ENCODE measurements at places on chromosomes 12 and 14.
A peak's percentile ranks its signal among the peaks of the same experiment; 100 is the strongest.

- DNase-seq: no peak
These were observed 134.6 kb downstream of the RBM19 start for GRCh38 chr12:113831476-113831875.

- DNase-seq: no peak
These were observed 7.5 kb downstream of the CAMKK2 start for GRCh38 chr12:121288986-121289385.

DNA sequence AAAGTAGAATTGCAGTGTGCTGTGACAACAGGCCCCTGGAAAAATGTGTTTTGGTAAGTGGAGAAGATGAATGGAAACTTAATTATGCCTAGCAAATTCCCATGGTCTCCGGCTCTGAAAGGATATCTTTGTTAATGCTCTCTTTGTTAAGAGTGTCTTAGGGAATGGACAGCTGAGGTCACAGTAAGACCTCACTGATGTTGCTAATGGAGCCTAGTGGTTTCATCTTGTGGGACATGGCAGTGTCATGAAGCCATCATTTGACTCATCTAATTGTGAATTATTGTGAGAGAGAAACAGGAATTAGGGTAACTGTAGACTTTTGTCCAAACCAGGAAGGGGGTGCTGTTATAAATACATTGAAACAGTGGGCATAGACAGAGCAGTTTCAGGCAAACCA is 330.3 kb downstream of the TMTC2 start:
- DNase-seq: no peak

DNA sequence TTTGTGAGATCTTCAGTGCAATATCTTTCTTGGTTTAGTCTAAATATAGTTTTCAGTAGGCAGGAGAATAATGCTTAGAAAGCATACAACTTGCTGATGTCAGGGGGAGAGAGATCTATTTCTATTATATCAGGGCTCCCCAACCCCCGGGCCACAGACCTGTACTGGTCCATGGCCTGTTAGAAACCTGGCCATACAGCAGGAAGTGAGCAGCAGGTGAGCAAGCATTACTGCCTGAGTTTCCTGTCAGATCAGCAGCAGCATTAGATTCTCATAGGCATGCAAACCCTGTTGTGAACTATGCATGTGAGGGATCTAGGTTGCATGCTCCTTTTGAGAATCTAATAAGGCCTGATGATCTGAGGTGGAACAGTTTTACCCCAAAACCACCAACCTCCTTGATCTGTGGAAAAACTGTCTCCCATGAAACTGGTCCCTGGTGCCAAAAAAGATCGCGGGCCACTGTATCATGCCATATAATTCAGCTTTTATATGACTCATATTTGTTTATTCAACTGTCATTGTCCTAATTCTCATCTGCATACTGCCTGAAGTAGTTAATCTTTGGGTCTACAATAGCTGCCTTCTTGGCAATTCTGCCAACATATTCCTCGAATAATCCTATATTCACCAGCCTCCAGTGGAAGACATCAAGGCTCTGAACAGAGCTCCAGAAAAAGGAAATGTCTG is 163.6 kb upstream of the DYRK2 start:
- no peak for DNase-seq

- DNase-seq: no peak
These were observed 76.3 kb downstream of the ESR2 start for GRCh38 chr14:64217834-64218233.

DNA sequence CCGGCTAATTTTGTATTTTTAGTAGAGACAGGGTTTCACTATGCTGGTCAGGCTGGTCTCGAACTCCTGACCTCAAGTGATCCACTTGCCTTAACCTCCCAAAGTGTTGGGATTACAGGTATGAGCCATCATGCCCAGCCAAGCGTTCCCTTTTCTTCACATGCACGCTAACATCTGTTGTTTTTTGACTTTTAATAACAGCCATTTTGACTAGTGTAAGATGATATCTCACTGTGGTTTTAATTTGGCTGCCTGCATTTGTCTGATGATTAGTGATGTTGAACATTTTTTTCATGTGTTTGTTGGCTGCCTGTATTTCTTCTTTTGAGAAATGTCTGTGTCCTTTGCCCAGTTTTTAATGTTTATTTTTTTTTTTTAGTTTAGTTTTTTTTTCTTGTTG is 10.2 kb upstream of the YARS2 start:
- DNase-seq: no peak

GRCh38 chr12:114670291-114670980 is 13.5 kb downstream of the TBX3 start:
- no peak for DNase-seq

DNA sequence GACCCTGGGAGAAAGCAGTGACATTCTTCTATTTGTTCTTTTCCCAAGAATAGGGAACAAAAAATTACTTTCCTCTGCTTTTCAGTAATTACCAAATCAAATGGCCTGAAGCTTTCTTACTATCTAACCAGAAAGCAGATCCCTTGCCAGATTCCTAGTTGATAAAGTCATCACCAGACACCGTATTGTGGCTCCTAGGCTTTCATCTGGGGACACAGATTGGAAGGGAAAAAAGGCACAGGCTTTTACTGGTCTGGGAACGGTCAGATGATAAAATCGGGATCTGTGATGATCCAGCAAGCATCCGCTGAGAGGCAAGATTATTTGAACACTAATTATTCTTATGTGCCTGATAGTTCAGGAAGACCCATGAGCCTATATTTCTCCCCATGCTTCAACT is 79.1 kb upstream of the BCL2L14 start:
- DNase-seq: no peak

DNA sequence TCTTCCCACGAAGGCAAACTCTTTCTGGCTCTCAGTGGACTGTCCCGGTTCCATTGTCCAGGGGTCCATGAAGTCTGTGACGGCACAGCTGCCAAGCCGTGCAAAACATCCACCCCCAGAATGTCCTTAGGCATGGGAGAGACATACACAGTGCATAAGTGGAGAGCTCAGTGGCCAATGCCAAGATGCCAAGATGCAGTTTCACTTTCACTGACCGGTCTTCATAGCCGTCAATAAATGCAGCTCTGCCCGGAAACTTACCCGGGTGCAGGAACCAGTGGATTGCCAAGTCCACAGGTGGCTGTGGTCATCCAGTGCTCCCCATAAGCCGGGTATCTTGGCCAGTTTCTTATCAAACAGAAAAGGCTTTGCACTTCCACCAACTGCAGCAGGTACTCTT is 162.3 kb downstream of the PTCSC3 start:
- no peak for DNase-seq

GRCh38 chr12:6996040-6996441 is 22.2 kb downstream of the LPCAT3 start:
- DNase-seq: no peak

DNA sequence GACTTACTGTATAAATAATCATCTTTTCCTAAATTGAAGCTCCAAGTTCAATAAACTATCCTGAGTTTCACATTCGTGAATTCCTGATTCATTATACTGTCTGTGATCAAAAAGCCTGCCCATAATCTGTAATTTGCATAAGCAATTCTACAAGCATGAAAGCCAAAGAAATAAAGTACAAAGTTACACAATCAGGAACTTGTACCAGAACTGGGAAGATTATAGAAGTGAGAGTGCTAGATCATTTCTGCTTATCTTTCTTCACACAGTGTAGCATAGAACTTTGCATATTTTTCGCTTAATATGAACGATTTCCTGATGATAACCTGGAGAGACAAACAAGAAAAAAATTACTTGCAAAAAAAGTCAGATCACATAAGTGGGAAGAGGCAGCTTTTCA is 308.2 kb downstream of the C12orf50 start:
- no peak for DNase-seq

- peak; percentile 61 for DNase-seq
These were observed 13.9 kb downstream of the ZDHHC17 start for GRCh38 chr12:76777765-76778216.

- DNase-seq: no peak
These were observed 30.7 kb downstream of the FOXN3 start for GRCh38 chr14:89386212-89386886.

DNA sequence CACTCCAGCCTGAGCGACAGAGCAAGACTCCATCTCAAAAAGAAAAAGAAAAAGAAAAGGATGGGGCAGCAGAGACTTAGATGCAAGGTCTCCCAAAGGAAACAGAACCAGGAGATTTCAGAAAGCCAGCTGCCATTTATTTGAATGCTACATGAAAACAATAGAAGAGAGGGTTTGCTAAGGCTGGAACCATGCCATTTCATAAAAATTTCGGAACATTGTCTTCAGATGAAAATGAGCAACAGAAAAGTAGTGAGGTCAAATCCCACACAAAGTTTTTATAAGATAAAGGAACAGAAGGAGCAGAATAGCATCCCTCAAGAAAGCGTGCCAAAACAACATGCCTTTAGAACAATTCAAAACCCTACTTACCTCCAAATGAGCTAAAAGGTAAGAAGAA is 175.3 kb downstream of the ETV6 start:
- no peak for DNase-seq

DNA sequence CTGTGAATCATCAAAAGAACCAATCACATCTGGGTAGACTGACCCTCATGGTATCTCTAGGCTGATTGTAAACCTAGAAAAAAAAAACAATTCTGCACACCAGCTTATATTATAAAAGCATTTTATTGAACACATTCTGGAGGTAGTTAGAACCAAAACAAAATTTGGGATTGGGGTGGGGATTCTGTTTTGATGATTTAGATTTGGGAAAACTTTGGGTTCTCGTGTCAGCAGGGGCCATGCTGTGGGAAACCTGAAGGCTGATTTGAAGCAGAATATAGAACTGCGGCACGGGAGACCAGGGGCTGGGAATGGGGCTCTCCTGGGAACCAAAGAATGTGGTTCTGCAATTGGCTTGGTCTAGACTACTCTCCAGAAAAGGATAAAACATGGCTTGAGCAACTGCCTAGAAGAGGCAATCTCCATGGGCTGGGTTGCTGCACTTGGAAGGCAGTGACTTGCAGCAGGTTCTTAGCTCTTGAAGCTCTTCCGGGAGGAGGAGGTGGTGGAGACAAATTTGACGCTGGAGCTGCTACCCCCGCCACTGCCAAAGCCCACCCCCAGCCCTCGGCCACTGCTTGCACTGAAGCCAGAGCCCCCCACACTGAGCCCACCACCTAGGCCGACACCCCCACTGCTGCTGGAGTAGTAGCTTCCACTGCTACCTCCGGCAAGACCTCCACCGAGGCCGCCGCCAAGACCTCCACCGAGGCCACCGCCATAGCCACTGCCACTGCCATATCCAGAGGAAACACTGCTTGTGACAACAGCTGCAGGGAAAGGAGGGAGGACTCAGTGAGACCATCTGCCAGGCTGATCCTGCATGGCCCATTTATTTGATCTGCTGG is 5.5 kb downstream of the KRT5 start:
- DNase-seq: no peak

DNA sequence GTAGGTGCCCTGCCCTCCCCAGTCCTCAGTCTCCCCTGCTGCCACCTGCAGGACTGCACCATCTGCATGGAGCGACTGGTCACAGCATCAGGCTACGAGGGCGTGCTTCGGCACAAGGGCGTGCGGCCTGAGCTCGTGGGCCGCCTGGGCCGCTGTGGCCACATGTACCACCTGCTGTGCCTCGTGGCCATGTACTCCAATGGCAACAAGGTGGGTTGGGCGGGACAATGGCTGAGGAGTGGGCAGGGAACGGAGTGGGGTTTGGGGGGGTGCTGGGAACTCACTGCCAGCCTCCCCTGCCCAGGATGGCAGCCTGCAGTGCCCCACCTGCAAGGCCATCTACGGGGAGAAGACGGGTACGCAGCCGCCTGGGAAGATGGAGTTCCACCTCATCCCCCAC is 38.2 kb downstream of the DTX1 start:
- no peak for DNase-seq

- DNase-seq: no peak
These were observed 61.3 kb upstream of the DICER1 start for GRCh38 chr14:95218472-95219193.

- DNase-seq: no peak
These were observed 23.5 kb downstream of the GPHB5 start for GRCh38 chr14:63295231-63295685.

DNA sequence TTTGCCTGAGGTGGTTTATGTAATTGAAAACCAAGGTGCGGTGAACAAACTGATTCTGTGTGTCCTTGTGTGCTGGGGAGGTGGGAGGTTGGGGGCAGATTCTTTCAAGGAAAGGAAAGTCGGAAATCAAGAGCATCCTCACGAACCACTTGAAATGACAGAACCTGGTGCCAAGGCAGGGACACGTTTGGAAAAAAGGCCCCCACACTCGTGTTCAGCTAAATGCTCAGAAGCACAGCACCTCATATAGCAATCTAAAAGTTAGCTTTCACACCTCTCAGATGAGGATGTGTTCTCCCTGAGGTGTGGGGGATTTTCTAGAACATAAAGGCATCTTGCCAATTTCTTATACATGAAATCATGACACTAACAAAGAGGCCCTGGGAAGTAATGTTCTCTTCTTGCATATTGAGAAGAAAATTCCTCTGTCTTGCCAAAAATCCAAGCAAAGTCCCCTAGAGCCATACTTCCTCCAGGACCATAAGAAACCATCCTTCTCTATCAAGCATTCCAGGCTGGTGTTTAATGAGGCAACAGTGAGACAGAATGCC is 119.6 kb downstream of the PLXNC1 start:
- DNase-seq: no peak

DNA sequence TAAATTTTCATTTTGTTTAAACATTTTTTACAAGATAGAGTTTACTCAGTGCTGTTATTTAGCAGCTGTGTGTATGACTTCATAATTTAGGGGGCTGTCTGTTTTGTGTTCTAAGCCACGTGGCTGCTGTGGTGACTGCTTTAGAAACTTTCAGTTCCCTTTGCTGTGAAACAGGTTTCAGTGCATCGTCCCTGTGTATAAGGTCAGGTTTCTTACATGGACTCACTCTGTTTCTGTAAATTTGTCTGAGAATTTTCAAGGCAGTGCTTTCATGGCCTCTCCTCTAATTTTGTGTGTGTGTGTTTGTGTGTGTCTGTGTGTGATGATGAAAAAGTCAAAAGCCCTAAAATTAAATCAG is 32.4 kb downstream of the BICD1 start:
- peak; percentile 97 for DNase-seq

DNA sequence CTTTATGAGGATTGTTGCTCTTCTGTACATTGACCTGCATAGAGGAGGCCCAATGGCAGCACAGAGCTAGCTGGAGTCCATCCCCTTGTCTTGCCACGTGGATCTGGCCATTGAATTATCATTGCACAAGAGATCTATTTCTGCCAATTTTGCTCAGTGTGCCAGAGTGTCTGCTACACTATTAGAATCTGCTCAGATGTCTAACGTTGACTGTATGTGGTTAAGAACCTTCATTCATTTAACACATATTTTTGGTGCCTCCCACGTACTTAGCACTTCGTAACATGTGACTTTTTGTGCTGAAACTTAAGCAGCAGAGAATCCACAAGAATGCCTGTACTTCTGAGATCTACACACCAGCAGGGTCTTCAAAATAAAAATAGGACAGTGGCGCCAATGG is 166.0 kb upstream of the VASH1 start:
- DNase-seq: no peak

GRCh38 chr14:20606190-20606901 is 15.2 kb upstream of the RNASE12 start:
- no peak for DNase-seq

GRCh38 chr12:119378903-119379302 is 44.4 kb downstream of the CCDC60 start:
- DNase-seq: no peak

- no peak for DNase-seq
These were observed 11.9 kb downstream of the BDKRB1 start for GRCh38 chr14:96267916-96268315.
